Astrocyte (in vitro differentiated cells and primary cell): ENCODE measurements at places on chromosomes 16 and 17. TPM values are rescaled to one million over a fixed set of nuclear protein-coding genes. Genes with fewer than 3 reads are reported as not detected.

The SPEM3 gene
- total RNA-seq: 0.07 TPM in 1 of 2 replicates, not detected in the other

The KRT31 gene
- total RNA-seq: not detected in 2 replicates

The ABCC6 gene
- total RNA-seq: 2.4 and 3.0 TPM in 2 replicates

The ATPAF2 gene
- 24.8 and 27.9 TPM in 2 replicates for total RNA-seq

The TMIGD1 gene
- not detected in 2 replicates for total RNA-seq

The TBC1D26 gene
- total RNA-seq: 0.14 and 0.77 TPM in 2 replicates

The LRRC37A gene
- 2.2 and 4.2 TPM in 2 replicates for total RNA-seq

The SRR gene
- 15.4 and 17.9 TPM in 2 replicates for total RNA-seq

The NRN1L gene
- total RNA-seq: 0.82 and 0.91 TPM in 2 replicates

DNA sequence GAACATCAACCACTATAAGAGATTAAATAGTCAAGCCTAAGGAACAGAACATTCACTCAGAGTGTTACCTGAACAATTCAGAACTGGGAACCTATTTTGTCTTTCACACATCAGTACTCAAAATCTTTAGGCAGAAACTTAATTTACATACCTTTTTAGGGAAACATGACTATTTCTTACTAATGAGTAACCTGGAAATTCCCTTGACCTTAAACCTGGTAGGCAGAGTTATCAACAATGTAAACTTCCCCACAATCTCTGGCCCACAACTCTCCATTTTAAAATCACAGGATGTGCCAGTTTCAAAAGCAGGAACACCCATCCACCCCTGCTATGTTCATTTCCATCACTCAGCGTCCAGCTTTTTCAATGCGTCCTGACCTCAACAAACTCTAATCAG, 132.9 kb upstream of the ANKFN1 start:
- no peak overlapping the region for H3K27ac ChIP-seq
- no peaks in the 10 kb centered on the region for H3K27me3 ChIP-seq
- DNase-seq: no peak
- no peak overlapping the region for H3K4me3 ChIP-seq

- H3K4me3 ChIP-seq: no peak overlapping the region
- no peaks in the 10 kb centered on the region for H3K27me3 ChIP-seq
- H3K27ac ChIP-seq: no peak overlapping the region
- no peaks in the 10 kb centered on the region for H3K4me1 ChIP-seq
- DNase-seq: no peak
Measured at GRCh38 chr16:75575958-75576357, 9.8 kb downstream of the GABARAPL2 start.

DNA sequence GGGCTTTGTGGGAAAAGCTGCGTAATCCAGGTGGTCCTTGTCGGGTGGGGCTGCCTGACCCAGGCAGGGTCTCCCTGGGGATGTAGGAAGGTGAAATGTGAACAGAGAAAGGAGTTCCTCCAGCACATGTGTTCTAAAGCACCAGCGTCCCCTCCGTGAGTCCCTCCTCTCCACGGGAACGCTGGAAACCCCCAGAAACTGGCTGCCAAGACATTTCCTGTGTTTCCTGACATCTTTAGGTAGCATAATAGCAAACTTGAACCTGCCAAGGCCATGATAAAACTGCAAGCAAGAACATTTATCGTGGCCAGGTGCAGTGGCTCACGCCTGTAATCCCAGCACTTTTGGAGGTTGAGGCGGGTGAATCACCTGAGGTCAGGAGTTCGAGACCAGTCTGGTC, 12.6 kb upstream of the PYDC1 start:
- no peak for DNase-seq
- H3K4me3 ChIP-seq: no peak overlapping the region
- H3K36me3 ChIP-seq: no peaks in the 10 kb centered on the region
- no peaks in the 10 kb centered on the region for H3K27me3 ChIP-seq
- H3K27ac ChIP-seq: no peak overlapping the region

DNA sequence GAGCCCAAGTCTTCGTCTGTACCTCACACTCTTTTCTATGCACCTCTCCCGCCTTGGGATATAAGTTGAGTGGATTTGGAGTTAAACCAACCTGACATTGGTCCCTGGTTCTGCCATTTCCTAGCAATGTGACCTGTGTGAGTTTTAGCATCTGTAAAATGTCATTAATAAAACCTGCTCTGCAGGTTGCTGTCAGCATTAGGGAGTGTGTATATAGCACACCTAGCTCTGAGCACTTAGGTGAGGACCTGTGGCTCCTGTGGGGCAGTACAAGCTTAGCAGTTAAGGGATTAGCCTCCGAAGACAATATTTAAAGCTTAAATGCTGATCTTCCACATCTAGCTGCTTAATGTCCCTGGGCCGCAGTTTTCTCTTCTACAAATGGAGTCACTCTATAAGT, 248.0 kb downstream of the TMEM114 start:
- no peaks in the 10 kb centered on the region for H3K36me3 ChIP-seq
- H3K4me3 ChIP-seq: no peak overlapping the region
- H3K4me1 ChIP-seq: no peaks in the 10 kb centered on the region

DNA sequence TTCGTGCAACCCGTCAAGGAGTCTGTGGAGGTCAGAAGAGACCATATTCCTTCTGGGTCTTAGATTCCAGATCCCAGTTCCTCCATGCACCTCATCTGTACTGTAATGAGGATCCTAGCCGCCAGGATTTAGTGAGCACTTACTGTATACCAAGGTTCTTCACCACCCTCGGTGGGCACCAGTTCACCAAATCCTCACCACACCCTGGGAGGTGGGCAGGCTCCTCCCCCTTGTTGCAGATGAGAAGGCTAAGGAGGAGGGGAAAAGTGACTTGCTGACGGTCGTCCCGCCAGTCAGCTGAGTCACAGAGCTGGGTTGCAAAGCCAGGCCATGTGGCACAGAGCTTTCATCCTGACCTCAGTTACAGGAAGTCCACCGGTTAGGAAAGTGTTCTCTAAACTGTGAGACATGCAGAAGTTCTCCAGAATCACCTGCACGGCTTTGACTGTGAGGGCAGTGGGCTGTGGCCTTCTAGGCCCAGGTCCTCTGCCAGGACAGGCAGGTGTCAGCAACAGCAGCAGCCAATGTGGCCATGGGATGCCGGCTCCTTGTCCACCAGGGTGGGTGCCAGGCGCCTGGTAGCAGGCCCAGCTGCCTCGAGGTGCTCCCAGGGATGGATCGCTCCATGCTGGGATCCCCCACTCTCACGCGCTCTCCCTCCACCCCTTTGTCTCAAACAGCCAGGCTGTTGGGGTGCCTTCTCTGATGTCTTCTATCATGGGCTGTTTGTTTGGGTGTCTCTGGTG, 240.3 kb upstream of the GSE1 start:
- peak; percentile 75 for DNase-seq
- H3K4me3 ChIP-seq: no peak overlapping the region
- H3K36me3 ChIP-seq: no peaks in the 10 kb centered on the region
- H3K27ac ChIP-seq: no peak overlapping the region
- H3K4me1 ChIP-seq: peaks cover 37% of the 10 kb centered on the region

DNA sequence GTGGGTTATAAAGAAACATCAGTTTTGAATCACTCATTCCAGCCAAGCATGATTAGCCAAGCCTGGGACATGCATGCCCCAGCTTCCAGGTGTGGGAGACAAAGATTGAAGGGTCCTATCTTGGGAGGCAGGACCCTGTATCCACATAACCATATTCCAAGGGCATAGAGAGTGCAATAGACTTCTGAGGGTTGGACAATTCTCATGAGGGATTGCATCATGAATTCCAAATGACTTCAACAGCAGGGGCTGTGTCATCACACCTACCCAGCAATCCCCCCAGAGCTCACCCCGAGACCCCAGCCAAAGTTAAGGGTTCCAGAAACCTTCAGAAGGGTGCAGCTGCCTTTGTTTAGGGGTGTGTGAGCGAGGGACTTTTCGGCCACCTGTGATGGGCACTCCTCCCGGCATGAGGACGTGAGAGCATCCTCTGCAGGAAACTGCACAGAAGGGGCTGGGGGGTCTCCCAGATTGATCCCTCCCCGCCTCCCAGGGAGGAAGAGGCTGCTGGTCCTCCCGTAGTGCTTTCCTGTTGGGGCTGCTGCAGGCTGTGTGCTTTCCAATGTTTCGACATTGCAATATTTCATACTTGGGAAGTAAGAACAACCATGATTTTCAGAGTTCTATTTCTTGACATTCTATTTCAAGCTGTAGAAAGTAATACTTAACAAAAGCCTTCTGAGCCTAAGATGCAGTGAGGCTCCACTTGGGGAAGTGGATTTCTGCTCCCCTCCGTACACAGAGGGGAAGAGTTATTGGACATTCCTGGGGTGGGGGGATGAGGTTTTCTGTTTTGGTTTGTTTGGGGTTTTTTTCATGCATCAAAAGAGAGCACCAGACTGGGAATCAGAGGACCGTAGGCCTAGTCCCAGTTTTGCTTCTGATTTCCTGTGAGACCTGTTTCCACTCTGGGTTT, 13.3 kb upstream of the PITPNM3 start:
- no peaks in the 10 kb centered on the region for H3K36me3 ChIP-seq
- no peaks in the 10 kb centered on the region for H3K27me3 ChIP-seq
- no peak overlapping the region for H3K4me3 ChIP-seq
- DNase-seq: no peak
- peaks cover 6% of the 10 kb centered on the region for H3K4me1 ChIP-seq

- H3K36me3 ChIP-seq: no peaks in the 10 kb centered on the region
- H3K27ac ChIP-seq: no peak overlapping the region
- H3K4me3 ChIP-seq: no peak overlapping the region
- DNase-seq: no peak
- H3K27me3 ChIP-seq: peaks cover 2% of the 10 kb centered on the region
Measured at GRCh38 chr17:40596261-40596919, 31.1 kb upstream of the CCR7 start.

DNA sequence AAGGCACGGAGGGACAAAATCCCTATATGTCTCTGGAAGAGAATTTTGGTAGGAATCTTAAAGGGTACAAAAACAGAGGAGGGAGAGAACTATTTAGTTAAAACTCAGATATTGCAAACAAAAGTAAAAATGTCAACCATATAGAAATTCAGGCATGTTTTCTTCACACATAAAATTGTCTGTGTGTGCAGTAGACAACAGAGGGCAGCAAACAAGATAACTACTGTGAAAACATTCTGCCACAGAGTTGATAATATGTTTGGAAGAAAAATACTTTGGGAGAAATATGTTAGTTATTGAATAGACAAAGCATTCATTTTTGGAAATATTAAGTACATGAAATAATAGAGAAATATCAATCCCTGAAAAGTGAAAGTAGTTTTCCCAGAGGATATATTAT, 56.2 kb downstream of the SNX11 start:
- DNase-seq: no peak
- H3K4me1 ChIP-seq: no peaks in the 10 kb centered on the region
- no peak overlapping the region for H3K27ac ChIP-seq
- no peak overlapping the region for H3K4me3 ChIP-seq
- no peaks in the 10 kb centered on the region for H3K36me3 ChIP-seq

DNA sequence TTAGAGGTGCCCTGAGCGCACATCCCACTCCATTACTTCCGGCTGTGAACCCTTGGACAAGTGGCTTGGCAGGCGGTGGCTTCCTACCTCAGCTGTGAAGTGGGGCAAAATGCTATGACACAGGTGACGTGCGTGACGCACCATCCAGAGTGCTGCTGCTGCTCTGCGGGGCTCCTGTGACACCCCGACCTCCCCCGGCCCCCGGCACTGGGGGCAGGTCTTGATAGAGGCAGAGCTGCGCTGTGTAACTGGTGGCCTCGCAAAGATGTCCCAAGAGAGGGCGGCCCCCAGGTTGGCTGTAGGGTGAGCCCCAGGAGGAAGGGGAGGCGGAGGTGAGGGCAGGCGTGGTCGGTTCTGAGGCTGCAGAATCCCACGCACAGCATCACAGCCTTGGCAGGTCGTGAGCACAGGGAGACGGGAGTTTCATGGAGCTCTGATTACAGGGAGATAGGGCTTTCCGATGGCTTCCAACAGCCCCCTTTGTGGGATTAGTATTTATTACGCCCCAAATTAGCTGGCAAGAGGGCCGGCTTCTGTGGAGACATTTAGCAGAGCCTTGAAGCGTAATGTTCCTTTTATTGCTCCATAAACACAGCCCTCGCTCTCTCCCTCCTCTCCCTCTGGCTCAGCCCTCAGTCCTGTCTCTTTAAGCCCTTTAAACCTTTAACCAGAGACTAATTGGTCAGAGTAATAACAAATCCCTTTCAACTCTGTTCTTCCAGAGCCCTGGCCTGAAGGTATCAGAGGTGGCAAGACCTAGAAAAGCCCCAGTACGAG, 328.1 kb downstream of the C16orf95 start:
- H3K36me3 ChIP-seq: no peaks in the 10 kb centered on the region
- no peak overlapping the region for H3K27ac ChIP-seq
- H3K4me3 ChIP-seq: no peak overlapping the region

GRCh38 chr16:12257926-12258561, 281.5 kb downstream of the SNX29 start:
- H3K4me1 ChIP-seq: peaks cover 3% of the 10 kb centered on the region
- H3K27ac ChIP-seq: no peak overlapping the region
- DNase-seq: no peak
- no peak overlapping the region for H3K4me3 ChIP-seq

GRCh38 chr16:55909876-55910275, 34.7 kb upstream of the CES5A start:
- no peaks in the 10 kb centered on the region for H3K36me3 ChIP-seq
- no peaks in the 10 kb centered on the region for H3K4me1 ChIP-seq
- H3K4me3 ChIP-seq: no peak overlapping the region
- DNase-seq: no peak
- H3K27me3 ChIP-seq: no peaks in the 10 kb centered on the region
- H3K27ac ChIP-seq: no peak overlapping the region
